Naive thymus-derived CD4-positive, alpha-beta T cell (primary cell): ENCODE measurements at places on chromosomes 1 and 21. TPM values are rescaled to one million over a fixed set of nuclear protein-coding genes. Genes with fewer than 3 reads are reported as not detected.

GRCh38 chr1:185645162-185645640 lies 89.0 kb upstream of the HMCN1 start:
- no peaks in the 10 kb centered on the region for H3K27me3 ChIP-seq
- no peak overlapping the region for H3K27ac ChIP-seq
- H3K4me1 ChIP-seq = peaks cover 19% of the 10 kb centered on the region
- no peaks in the 10 kb centered on the region for H3K36me3 ChIP-seq
- no peak overlapping the region for H3K4me3 ChIP-seq

GRCh38 chr1:116286541-116286971 lies 86.5 kb upstream of the ATP1A1 start:
- H3K36me3 ChIP-seq = no peaks in the 10 kb centered on the region
- H3K4me3 ChIP-seq = no peak overlapping the region
- no peak overlapping the region for H3K27ac ChIP-seq
- no peaks in the 10 kb centered on the region for H3K4me1 ChIP-seq

RHOU gene
- 1.3 TPM for total RNA-seq

SERINC2 gene
- total RNA-seq = not detected in 2 replicates

DENND4B gene
- total RNA-seq = 148 TPM

NRIP1 gene
- total RNA-seq = 42.6 TPM

MASP2 gene
- total RNA-seq = 0.72 TPM
